ENCODE measurements at places on chromosomes 1 and 21. TPM values are rescaled to one million over a fixed set of nuclear protein-coding genes. Genes with fewer than 3 reads are reported as not detected.
A peak's percentile ranks its signal among the peaks of the same experiment; 100 is the strongest.

Gene CD1E
- total RNA-seq = not detected

Gene OR2G6
- total RNA-seq = not detected

Gene DOCK7
- 78.5 TPM for total RNA-seq

Gene RGS13
- 0.20 TPM for total RNA-seq

- DNase-seq = no peak
These were observed 542.7 kb upstream of the ADGRL4 start for GRCh38 chr1:79549201-79549600.

DNA sequence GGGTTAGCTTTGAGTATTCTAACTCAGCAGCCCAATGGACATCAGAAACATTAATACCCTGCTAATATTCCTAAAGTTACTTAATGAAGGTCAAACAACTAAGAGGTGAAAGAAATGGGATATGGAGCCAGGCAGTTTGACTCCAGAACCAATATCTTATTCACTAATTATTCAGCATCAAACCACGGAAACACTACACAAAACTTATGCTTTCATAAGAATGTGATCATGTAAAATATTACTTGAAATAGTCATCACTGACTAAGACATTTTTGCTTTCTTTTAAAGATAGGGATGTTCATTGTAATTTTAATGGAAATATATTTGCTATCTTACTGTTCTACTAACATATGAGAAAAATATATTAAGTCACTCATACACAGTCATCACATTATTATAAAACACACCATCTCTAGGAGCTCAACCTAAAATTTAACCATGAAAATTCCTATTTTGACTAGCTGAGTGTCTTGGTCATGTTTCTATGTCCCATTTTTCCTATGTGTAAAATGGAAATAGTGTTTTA is 240.9 kb downstream of the KCTD3 start:
- no peak for DNase-seq

DNA sequence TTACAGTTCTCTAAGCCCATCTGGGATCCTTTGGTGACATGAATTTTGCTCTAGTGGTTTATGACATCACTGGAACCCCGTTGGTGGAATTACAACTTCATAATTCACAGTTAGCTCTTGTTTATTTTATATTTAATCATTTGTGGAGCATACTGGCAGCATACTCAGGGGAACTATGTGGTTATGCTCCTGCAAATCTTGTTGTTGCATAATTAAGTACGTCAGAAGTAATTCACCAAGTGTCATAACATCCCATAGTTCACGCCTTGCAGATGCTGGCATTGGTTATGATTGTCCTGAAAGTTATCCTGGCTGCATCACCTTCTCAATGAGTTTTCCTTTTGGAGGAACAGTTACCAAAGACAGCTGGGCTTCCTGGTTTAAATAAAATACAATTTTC is 16.5 kb downstream of the PRRX1 start:
- DNase-seq = no peak

- peak; percentile 82 for DNase-seq
These were observed 1.3 kb upstream of the LDLRAP1 start for GRCh38 chr1:25541889-25542658.

DNA sequence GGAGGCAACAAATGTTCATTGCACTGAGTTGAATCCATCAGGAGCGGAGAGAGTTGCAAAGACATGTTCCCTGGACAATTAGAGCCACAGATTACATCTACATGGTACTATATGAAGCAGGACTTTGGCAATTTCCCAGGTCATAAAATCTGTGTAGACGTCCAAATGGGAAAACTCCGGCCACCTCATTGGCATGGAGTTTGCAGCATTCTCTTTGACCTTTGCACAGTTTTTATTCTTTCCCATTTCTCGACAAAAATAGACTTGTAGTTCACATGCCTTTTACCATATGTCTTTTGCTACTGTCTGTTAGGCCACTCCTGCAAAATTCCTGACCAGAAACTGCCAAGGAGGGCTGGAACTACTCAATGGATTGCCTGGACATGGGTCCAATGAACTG is 48.2 kb downstream of the UBE2T start:
- peak; percentile 81 for DNase-seq

DNA sequence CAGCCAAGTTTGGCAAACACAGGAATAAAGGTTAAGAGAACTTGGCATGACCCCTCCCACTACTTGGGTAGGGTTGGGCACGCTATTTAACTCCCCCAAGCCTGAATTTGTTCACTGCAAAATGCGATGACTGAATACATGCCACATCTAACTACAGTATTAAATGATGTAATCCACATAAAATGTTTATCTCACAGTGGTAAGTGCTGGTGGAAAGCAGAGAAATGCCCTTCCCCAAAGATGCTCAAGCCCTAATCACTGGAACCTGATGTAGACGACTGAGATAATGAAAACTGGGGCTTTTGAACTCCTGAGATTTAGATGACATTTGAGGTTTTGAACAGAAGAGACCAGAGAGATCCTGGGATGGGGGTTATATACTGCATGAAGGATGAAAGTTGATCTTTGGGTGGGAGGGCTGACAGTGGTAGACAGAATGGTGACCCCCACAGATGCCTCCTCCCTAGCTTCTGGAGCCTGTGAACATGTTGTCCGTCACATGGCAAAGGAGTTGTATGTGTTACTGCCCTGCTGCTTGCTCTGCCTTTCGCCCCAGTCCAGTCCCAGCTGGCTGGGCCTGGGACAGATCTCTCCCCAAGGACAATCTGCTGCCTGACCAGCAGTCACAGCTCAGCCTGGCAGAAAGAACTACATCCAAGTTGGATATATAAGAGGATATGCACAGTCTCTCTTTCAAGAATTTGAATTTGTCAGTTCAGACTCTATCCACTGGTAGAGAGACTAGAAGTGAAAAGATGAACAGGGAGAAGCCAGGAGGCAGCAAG is 120.9 kb downstream of the DAB1 start:
- DNase-seq = no peak

GRCh38 chr21:31363720-31364119 is 19.7 kb upstream of the TIAM1 start:
- DNase-seq = peak; percentile 55

GRCh38 chr1:68145418-68146126 is 86.8 kb downstream of the WLS start:
- no peak for DNase-seq

Data from RPMI7951 (cell line).